Pericardium fibroblast (primary cell): ENCODE measurements at places on chromosomes 1 and 21. TPM values are rescaled to one million over a fixed set of nuclear protein-coding genes. Genes with fewer than 3 reads are reported as not detected.

The LRRC40 gene
- total RNA-seq, result 11.1 and 12.1 TPM in 2 replicates

The AMPD1 gene
- not detected in 2 replicates for total RNA-seq

The KRTAP20-2 gene
- total RNA-seq, result not detected in 2 replicates

The CD48 gene
- not detected in 2 replicates for total RNA-seq

The SLFNL1 gene
- 0.17 and 0.58 TPM in 2 replicates for total RNA-seq

The KRTAP13-2 gene
- not detected in 2 replicates for total RNA-seq

The RIPPLY3 gene
- not detected in 2 replicates for total RNA-seq

The GJA5 gene
- not detected in 2 replicates for total RNA-seq

The NOTCH2NLA gene
- 41.5 and 42.0 TPM in 2 replicates for total RNA-seq

The S100A8 gene
- not detected in 2 replicates for total RNA-seq

The RYR2 gene
- total RNA-seq, result 0.09 and 1.2 TPM in 2 replicates

The KCNK1 gene
- total RNA-seq, result 1.4 and 2.4 TPM in 2 replicates

The WDR64 gene
- total RNA-seq, result not detected in 2 replicates

The CLDN17 gene
- total RNA-seq, result not detected in 2 replicates

The MYCL gene
- 0.68 TPM in 1 of 2 replicates, not detected in the other for total RNA-seq

The SHISAL2A gene
- 1.6 TPM in 1 of 2 replicates, not detected in the other for total RNA-seq

The UTS2 gene
- total RNA-seq, result not detected in 2 replicates

The PAPPA2 gene
- 0.35 and 7.9 TPM in 2 replicates for total RNA-seq

The SH3BGR gene
- total RNA-seq, result 0.23 and 3.1 TPM in 2 replicates
